ENCODE measurements at places on chromosomes 5 and 9.

DNA sequence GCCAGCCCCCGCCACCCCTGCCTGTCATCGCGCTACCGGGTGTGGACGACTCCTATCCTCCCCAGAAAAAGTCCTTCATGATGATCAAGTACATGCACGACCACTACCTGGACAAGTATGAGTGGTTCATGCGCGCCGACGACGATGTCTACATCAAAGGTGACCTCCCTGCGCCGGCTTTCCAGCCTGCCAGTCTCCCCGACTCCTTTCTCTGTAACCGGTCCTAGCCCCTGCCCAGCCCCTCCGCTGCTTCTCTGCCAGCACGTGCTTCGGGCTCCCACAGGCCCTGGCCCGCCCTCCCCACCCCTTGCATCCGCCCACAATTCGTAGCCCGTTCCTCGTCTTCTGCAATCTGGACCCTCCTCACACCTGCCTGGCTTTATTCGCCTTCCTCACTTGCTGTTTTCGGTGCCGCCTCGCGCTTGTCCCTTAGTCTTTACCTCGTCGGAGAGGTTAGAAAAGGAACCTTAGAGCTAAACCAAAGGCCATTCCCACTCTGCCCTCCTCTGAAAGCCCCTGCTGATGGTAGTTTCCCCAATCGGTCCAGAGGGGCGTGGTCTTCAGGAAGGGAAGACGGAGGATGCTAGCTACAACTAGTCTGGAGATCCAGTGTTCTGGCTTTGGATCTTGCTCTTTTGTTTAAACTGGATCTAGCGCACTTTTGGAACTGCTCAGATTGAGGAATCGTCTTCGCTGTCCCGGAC is 1.4 kb downstream of the CHSY3 start:
- DNase-seq = peak; percentile 50

DNA sequence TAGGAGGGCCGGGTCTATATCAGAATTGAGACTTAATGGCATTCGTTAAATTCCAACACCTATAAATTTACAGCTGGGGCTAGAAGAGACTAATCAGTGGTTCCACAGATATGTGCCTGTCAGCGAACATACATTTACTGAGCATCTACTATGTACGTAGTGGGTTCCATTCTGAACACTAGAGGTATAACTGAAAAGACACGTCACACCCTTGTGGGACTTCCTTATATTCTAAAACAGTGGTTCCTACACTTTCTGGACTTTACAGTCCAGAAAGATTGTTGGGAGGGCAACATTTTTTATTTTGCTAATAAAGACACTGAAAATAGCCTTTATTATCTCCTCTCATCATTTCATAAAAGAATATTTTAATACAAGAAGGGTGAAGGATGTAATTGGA is 140.5 kb downstream of the SCAMP1 start:
- no peak for DNase-seq

GRCh38 chr9:128340691-128341434 is 536 bp downstream of the SLC27A4 start:
- peak; percentile 45 for DNase-seq

GRCh38 chr9:4666042-4666699 is at the start of gene SPATA6L:
SPATA6L (minus strand) TSS chr9:4666480; CDS start chr9:4666250, 230 bp downstream.
- DNase-seq = peak; percentile 100

GRCh38 chr9:35813434-35814105 is 1.3 kb downstream of the HINT2 start:
- DNase-seq = peak; percentile 58

DNA sequence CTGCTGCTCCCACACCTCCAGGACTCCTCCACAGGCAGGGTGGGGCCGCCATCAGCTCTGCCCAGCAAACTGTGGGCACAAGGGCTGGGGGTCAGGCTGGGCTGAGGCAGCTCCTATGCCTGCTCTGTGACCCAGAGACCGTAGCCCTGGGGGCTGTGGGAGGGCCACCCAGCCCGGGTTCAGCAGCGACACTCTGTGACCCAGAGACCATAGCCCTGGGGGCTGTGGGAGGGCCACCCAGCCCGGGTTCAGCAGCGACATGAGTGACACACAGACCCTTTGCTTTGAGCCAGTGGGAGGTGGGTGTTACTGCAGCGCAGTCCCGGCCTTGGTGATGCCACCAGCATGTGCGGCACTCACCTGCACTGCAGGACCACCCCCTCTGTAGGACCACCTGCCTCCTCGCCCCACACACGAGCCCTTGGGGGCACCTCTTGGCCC is 118.9 kb upstream of the LPCAT1 start:
- no peak for DNase-seq

DNA sequence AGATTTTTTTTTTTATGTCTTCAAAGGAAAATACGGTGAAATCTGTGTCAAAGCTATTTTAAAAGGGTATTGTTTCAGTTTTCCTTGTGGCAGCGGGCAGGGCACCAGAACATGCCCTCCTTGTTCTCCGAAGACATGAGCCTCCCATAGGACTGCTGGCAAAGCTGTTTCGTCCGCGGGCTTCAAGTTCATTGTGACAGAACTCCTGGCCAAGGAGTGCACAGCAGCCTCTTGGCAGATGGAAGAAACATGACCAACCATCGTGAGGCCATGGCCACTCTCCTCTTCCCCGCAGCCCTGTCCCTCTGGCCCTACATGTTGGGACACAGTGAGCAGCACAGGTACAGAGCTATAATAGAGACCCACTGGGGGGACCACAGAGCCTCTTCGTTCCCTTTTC is 99.5 kb downstream of the AOPEP start:
- no peak for DNase-seq

GRCh38 chr9:110143950-110144545 is 63.9 kb downstream of the C9orf152 start:
- DNase-seq = peak; percentile 49

- DNase-seq = no peak
Observed at GRCh38 chr9:32704343-32704742, 68.9 kb upstream of the TAF1L start.

GRCh38 chr5:174175716-174176268 is 130.3 kb downstream of the NSG2 start:
- DNase-seq = no peak

- DNase-seq = no peak
Observed at GRCh38 chr9:21741151-21741550, 61.3 kb upstream of the MTAP start.

GRCh38 chr9:135513351-135513846 is 7.8 kb upstream of the LCN1 start:
- no peak for DNase-seq

DNA sequence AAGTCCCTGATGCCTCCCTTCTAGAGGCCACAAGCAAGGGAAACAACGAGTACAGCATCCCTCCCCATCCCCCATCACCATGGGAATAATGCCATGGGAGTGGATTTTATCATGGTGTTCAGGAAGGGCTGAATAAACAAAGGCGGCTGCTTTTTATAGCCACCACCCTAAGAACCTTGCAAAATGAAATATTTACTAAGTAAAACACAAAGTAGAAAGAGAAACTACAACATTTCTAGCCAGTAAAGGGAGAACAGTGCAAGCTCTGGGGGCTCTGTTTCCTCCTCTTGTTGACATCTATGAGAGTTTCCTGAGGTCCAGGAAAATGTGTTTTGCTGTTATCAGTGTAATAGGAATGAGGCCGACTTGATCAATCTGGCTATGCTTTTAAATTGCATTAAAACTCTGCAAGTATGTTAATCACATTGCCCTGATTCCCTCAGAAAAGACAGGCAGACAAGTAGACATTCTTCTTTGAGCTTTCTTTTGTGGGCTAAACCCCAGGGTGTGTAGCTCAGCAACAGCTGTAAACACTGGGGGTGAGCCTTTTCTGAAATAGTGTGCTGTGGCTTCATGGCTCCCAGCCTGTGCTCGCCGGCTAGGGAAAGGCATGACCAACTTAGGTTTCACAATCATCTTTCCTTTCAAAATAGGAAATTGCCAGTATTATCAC is 31.1 kb downstream of the SV2C start:
- DNase-seq = no peak

DNA sequence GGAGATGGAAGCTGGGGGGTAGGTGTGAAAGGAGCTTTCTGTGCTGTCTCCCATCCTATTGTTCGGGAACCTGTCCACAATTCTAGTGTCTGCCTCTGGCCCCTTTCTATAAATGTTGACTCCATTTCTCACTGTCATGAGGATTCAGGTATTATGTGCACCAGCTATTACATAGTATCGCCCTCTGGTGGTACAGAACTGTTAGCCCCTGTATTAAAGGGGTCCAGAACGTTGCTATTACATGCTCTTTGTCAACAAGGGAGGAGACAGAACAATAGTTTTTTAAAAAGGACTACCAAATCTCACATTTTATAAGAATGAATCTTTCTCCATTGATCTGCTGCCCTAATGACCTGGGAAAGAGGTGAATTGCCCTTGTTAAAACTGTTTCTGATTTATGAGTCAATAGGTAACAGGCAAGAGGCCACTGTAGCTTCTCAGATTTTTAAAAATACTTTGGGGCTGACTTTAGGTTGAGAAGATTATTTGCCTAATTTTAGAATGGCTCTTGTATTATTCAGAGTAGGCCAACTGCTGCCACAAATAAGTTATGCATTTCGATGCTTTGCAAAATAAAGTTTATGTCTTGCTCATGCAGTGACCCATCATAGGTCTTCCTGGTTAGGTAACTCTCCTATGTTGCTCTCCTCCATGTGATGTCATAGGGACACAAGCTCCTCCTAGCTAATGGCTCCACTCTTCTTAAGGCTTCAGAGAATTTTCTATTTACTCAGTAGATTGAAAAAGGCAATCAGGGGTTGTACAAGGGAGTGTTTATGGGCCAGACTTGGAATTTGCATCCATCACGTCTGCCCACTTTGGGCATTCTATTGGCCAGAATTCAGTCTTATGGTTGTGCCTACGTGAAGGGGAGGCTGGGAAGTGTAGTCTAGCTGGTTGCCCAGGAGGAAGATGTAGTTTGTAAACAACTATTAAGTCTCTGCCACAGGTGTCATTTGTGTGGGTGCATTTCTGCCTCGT is 20.8 kb downstream of the DCANP1 start:
- peak; percentile 82 for DNase-seq

DNA sequence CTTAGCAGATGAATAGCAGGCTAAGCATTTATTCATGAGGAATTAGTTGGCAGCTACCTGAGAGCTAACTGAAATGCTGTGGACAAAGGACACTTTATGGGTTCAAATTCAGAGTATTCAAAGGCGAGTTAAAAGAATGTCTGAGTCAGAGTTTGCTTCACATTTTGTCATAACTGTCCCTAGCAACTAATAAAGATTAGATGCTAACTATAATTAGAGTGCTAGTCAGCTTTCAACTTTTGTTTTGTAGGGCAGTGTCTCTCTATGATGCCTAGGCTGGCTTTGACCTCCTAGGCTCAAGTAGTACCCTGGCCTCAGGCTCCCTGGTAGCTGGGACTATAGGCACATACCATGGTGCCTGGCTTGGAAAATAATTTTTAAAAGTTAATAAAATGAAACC is 4.6 kb downstream of the SMC5 start:
- DNase-seq = no peak

- no peak for DNase-seq
Observed at GRCh38 chr9:76799473-76799872, 35.2 kb downstream of the PCA3 start.

- no peak for DNase-seq
Observed at GRCh38 chr9:105333076-105333475, 88.6 kb downstream of the SLC44A1 start.

- no peak for DNase-seq
Observed at GRCh38 chr5:29387384-29387783, 1806.1 kb upstream of the CDH6 start.

DNA sequence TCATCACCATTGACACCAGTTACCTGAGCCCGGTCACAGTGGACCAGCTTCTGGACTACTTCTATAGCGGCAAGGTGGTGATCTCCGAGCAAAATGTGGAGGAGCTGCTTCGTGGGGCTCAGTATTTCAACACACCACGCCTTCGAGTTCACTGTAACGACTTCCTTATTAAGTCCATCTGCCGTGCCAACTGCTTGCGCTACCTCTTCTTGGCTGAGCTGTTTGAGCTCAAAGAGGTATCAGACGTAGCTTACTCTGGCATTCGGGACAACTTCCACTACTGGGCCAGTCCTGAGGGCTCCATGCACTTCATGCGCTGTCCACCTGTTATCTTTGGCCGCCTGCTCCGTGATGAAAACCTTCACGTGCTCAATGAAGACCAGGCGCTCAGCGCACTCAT is 520 bp downstream of the CCIN start:
- DNase-seq = no peak

DNA sequence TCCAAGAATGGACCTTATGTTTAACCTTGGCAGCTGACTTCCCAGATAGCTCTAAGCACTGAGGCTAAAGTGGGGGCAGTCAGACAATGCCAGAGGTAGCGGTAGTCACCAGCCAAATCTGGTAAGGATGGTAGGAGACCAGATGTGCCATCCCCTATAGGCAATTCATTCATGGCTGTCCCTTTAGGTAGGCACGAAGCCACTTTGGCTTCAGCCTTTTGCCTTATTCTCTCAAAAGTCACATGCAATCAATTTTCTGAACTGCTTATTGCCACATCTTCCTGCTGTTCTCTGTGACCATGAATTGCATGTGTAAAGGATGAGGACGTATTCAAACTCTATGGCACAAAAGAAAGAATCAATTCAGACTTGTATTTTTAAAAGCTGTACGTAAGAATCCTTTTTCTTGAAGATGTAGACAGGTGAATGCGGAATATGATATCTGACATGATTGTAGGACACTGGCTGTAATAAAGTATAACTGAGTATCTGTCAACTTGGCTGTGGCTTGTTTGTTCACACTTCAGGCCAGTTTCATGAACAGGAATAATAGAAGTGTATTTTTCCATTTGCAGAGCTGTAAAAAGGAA is 611.7 kb downstream of the NR2F1-AS1 start:
- no peak for DNase-seq

GRCh38 chr5:173591056-173591514 is 25.4 kb downstream of the BOD1 start:
- no peak for DNase-seq

DNA sequence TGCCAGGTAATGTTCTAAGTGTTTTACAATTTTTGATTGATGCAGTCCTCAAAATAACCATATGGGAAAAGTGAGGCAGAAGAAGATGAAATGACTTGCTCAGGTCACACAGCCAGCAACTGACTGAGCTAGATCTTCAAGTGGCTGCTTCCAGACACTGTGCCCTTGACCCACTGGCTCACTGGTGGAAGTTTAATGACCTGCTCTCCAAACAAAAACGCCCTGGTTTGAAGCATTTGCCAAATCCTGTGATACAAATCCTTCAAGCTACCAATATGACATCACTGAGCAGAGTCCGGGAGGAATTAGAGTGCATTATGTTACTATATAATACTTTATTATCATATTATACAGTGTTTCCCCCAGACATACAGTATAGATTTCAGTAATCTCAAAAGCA is 459.4 kb downstream of the GADD45G start:
- DNase-seq = no peak

- no peak for DNase-seq
Observed at GRCh38 chr5:177973066-177973635, 22.9 kb downstream of the PROP1 start.

DNA sequence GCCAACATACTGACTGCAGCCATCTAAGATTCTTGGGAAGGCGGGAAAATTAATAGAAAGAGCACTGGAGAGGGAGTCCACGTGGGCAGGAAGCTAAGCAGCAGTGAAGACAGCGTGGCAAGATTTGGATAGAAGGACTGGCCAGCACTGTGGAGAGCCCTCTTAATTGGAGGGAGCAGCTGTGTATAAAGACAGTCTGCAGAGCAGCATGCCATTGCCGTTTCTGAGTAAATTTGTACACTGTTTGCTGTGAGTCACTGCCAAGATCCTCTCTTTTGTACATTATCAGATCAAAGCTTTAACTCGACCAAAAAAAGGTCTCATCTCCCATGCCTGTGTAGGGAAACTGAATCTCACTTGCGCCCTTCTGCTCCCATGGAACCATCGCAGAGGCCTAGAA is 45.3 kb downstream of the INSYN2B start:
- DNase-seq = no peak
